Activated effector memory CD4-positive, alpha-beta T cell treated with Interleukin-2 at 50 U/mL for 16 hours (primary cell): ENCODE measurements at places on chromosomes 7 and 10.

- DNase-seq: no peak
These were observed 2.0 kb upstream of the GTPBP4 start for GRCh38 chr10:986137-986825.

DNA sequence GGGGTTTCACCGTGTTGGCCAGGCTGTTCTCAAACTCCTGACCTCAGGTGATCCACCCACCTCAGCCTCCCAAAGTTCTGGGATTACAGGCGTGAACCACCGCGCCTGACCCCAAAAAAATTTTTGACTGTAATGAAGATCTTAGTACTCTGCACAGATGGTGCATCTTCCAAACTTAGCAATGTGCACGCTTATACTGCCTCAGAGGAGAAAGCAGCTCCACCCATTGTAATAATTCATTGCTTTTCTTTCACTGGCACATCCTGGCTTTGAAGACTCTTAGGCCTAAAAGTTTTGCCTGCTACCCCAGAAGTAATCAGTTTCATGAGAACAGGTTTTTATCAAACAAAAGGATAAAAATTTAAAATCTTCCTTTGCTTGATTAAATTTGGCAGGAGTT is 52.1 kb upstream of the OIT3 start:
- no peak for DNase-seq

- no peak for DNase-seq
These were observed 23.8 kb upstream of the FZD1 start for GRCh38 chr7:91240376-91240941.

DNA sequence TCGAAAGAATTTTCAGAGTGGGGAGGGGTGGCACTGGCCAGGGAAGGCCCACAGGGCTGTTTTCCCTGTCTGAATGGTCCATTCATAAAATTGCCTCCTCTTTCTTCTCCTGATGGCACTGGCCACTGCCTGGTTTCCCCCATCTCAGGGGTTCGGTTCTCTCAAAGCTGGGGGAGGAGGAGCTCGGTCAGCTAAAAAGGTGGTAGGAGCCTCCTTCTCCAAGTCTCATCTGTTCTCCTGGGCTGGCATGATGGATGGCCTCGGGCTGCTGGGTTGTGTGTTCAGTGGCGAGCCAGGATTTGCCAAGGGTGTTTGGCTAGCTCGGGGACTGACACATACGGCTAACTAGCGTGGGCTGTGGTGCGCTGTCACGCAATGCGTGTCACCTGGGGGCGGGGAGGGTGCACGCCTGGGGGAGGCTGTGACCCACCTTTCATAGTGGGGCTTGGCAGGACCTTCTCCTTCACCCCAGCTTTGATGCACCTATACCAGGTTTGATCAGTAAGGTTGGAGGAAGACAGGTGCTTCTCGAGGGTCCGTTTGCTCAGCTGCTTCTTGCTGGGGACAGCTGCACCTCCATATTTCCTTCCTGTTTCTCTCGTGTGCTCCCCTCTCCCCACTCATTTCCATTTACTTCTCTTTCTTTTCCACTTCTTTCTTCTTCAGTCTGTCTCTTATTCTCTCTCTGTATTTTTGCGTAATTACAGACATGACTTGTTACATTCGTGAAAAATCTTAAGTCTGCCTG is 36.3 kb downstream of the RBM20 start:
- DNase-seq: no peak

GRCh38 chr7:28336806-28337205 is 75.5 kb upstream of the CREB5 start:
- DNase-seq: no peak

DNA sequence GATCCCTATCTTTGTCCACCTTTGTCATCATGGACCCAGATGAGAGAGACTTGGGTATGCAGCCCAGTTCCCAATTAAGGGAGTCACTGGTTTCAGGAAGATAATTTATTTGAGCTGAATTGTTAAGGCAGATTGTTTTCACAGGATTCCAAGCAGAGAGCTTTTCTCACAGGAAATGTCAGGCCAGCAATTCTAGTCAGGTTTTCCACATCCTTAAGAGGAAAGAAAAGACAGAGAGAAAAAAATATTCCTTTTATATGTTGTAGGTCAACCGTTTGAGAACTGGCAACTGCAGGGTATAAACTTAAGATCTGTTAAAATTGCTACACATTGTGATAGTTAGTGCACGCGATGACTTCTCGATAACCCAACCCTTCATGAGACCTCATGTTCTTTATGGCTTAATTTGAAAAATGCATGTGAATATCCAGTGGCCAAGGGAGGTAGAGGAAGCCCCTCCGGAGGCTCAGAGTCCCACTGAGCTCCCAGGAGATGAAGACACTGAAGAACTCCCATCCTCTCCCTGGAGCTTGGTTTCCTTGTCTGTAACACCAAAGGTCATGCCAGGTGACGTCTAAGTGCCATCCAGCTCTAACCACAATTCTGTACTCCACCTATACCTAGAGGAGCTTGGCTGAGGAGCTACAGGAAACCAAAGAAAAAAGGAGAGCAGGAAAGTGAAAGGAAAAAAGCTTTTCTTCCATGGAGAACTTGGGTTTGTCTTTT is 45.6 kb downstream of the MINDY4 start:
- no peak for DNase-seq

GRCh38 chr10:13815756-13816155 is 229.0 kb downstream of the PRPF18 start:
- no peak for DNase-seq

GRCh38 chr7:125090596-125090995 is 161.0 kb upstream of the POT1 start:
- DNase-seq: no peak

GRCh38 chr10:48599830-48600134 is 5.1 kb downstream of the ARHGAP22 start:
- DNase-seq: no peak

GRCh38 chr10:14671386-14671831 is 103.3 kb downstream of the FAM107B start:
- no peak for DNase-seq

- DNase-seq: no peak
These were observed 3.2 kb upstream of the SFTPA2 start for GRCh38 chr10:79563426-79563825.

- no peak for DNase-seq
These were observed 25.6 kb downstream of the IRF5 start for GRCh38 chr7:128963327-128963757.

DNA sequence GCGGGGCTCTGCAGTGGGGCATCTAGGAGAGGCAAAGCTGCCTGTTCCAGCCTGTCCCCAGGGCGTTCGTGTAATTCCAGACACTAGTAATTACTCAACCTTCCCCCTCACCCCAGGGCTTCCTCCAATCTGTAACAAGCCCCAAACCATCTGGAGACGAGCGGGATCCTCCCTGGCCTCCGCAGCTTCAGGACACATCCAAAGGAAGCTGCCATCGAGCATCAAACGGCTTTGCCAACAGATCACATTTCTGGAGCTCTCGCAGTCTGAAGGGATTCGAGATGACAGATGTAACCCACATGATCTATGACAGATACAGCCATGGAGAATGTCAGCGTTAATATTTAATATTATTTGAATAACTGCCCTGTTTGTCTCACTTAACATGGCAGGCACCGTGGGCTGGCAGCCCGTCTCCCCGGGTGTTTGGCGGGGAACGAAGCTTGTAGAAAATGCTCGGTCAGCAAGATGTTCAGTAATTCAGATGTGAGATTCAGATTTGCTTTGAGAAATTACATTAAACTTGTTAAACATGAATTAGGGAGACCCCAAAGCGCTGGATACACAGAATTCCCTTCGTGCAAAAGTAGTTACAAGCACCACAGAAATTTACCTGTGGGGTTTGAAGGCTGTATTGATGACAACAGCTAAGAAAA is 108.5 kb upstream of the C7orf33 start:
- no peak for DNase-seq

DNA sequence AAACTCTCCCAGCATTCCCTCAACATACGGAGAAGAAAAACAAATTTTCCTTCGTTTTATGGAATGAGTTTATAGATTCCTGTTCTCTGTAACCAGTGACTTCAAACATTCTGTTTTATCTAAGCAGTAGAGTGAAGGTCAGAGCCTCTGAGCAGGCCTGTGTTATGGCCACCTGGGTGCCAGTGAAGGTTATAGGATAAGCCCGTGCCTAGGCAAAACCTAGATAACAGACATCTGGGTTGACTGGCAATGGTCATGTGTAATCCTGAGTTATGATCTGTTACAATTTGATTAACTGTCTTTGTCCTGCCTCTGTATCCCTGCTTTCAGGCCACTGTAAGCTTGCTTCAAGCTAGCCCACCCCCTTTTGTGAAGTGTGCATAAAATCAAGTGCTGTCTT is 8.3 kb downstream of the LSM5 start:
- no peak for DNase-seq

DNA sequence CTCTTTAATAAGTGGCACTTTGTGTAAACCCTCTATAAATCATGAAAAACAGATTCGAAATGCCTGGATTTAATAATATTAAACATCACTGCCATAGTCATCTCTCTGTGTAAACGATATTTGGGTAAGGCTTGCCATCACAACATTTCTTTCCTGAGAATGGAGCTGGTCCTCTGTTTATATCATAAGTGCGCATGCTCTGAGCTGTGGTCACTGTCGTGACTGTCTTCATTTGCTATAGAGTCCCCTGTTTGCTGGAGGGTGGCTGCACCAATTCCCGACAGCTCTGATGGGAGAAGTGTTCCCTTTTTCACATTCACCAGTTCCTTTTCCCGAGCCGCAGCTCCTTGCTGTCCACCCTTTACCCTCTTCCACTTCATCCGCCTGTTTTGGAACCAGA is 50.4 kb upstream of the AGMO start:
- no peak for DNase-seq

- no peak for DNase-seq
These were observed 14.3 kb downstream of the EFCAB10 start for GRCh38 chr7:105567024-105567423.

DNA sequence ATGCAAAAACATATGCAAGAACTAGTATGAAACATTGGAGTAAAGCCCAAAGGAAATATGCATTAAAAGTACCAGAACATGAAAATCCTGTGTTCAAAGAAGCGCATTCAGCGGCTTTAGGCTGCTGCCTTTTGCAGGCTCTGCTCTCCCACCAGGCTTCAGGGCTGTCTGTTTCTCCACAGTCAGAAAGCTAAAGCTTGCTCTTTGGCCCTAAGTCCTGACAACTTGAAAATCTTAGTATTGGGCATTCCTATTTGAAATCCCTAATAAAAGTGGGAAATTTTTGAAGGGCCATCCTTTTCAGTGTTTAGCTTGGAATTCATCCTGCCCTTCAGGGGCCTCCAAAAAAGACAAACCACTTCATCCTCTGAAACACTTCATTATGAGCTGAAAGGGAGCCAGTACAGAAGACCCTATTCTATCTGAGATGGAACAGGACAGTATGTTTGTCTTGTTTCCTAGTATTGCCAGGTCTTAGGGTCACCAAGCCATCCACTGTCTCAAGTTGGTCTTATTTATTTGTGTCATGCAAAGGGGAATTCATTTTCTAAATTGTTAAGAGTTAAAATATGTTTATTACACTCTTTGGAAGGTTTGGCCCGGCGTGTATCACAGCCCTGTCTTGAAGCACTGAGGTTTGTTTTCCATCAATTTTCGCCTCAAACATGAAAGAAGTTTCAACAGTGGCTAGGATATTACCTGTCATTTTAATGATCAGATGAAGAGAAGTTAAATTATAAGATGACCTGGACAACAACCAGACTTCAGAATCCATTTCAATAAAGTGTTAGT is 326.3 kb upstream of the BMPER start:
- no peak for DNase-seq

- DNase-seq: no peak
These were observed 322.1 kb upstream of the RNF32 start for GRCh38 chr7:156318426-156318825.

GRCh38 chr7:82360591-82361368 is 82.8 kb downstream of the CACNA2D1 start:
- DNase-seq: no peak

GRCh38 chr10:61464461-61465170 is 11.4 kb upstream of the TMEM26 start:
- DNase-seq: no peak

GRCh38 chr10:7424315-7424714 is 13.5 kb upstream of the SFMBT2 start:
- DNase-seq: no peak

DNA sequence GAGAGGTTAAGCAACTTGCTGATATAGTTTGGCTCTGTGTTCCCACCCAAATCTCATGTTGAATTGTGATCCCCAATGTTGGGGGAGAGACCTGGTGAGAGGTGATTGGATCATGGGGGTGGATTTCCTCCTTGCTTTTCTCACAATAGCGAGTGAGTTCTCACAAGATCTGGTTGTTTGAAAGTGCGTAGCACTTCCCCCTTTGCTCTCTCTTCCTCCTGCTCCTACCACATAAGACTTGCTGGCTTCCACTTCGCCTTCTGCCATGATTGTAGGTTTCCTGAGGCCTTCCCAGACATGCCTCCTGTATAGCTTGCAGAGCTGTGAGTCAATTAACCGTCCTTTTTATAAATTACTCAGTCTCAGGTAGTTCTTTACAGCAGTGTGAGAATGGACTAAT is 13.5 kb upstream of the ZNRF2 start:
- DNase-seq: no peak
